ENCODE measurements at places on chromosomes 5 and 9. TPM values are rescaled to one million over a fixed set of nuclear protein-coding genes. Genes with fewer than 3 reads are reported as not detected.

- H3K4me3 ChIP-seq = no peak overlapping the region
- DNase-seq = no peak
- H3K36me3 ChIP-seq = no peaks in the 10 kb centered on the region
- H3K27ac ChIP-seq = no peak overlapping the region
Observed at GRCh38 chr5:39955156-39955555, 530.4 kb upstream of the DAB2 start.

GRCh38 chr9:119289740-119290433 is 79.3 kb downstream of the BRINP1 start:
- no peak for DNase-seq
- H3K27ac ChIP-seq = no peak overlapping the region
- H3K36me3 ChIP-seq = no peaks in the 10 kb centered on the region
- no peaks in the 10 kb centered on the region for H3K27me3 ChIP-seq
- no peak overlapping the region for H3K4me3 ChIP-seq

- H3K27ac ChIP-seq = no peak overlapping the region
- DNase-seq = no peak
- peaks cover 25% of the 10 kb centered on the region for H3K27me3 ChIP-seq
- no peaks in the 10 kb centered on the region for H3K4me1 ChIP-seq
- H3K36me3 ChIP-seq = no peaks in the 10 kb centered on the region
Observed at GRCh38 chr9:99486684-99487083, 264.6 kb downstream of the SEC61B start.

GRCh38 chr9:19464764-19465585 is 56.2 kb downstream of the ACER2 start:
- no peak overlapping the region for H3K27ac ChIP-seq
- peak; percentile 64 for DNase-seq
- peaks cover 18% of the 10 kb centered on the region for H3K4me1 ChIP-seq
- H3K4me3 ChIP-seq = peak overlapping the region; percentile 85
- peaks cover 8% of the 10 kb centered on the region for H3K27me3 ChIP-seq

DNA sequence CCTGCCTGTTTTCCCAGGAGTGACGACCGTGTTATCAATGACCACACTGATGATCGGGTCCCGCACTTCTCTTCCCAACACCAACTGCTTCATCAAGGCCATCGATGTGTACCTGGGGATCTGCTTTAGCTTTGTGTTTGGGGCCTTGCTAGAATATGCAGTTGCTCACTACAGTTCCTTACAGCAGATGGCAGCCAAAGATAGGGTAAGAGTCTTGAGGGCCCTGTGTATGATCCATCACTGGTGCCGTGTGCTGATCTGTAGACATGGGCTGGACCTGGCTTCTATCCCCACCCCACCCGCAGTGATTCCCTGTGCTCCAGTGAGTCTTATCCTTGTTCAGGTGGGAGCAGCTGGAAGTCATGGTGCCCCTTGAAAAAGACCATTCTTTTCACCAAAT is 26.0 kb downstream of the GABRP start:
- H3K36me3 ChIP-seq = no peaks in the 10 kb centered on the region
- DNase-seq = no peak
- H3K27ac ChIP-seq = no peak overlapping the region
- H3K4me1 ChIP-seq = no peaks in the 10 kb centered on the region

DNA sequence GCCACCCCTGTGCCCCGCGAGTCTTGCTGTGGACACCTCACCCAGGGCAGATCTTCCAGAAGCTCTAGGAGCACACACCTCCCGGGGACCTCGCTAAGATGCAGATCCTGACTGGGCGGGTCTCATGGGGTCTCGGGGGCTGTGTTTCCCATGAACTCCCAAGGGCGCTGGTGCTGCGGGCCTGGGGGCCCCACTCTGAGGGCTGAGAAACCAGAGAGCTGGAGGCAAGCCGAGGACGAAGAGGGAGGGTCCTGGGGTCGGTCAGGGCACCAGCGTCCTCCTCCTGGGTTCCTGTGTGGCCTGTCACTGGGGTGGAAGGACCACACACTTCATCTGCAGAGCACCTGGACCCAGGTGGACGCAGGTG is 30.2 kb downstream of the SLC6A3 start:
- no peak for DNase-seq
- H3K27me3 ChIP-seq = peaks cover 3% of the 10 kb centered on the region
- no peak overlapping the region for H3K4me3 ChIP-seq
- no peak overlapping the region for H3K27ac ChIP-seq
- H3K4me1 ChIP-seq = no peaks in the 10 kb centered on the region
- no peaks in the 10 kb centered on the region for H3K36me3 ChIP-seq

GRCh38 chr5:139845846-139846681 is 50.5 kb downstream of the PSD2 start:
- H3K36me3 ChIP-seq = no peaks in the 10 kb centered on the region
- no peak overlapping the region for H3K27ac ChIP-seq
- no peak for DNase-seq

- H3K4me1 ChIP-seq = no peaks in the 10 kb centered on the region
- H3K36me3 ChIP-seq = no peaks in the 10 kb centered on the region
- no peak for DNase-seq
- H3K27me3 ChIP-seq = no peaks in the 10 kb centered on the region
- H3K4me3 ChIP-seq = no peak overlapping the region
- H3K27ac ChIP-seq = no peak overlapping the region
Observed at GRCh38 chr9:113933671-113934070, 57.6 kb downstream of the ZNF618 start.

GRCh38 chr9:70382709-70383605 is 31.5 kb downstream of the KLF9 start:
- H3K4me1 ChIP-seq = no peaks in the 10 kb centered on the region
- peaks cover 25% of the 10 kb centered on the region for H3K36me3 ChIP-seq
- no peak for DNase-seq
- no peak overlapping the region for H3K4me3 ChIP-seq

DNA sequence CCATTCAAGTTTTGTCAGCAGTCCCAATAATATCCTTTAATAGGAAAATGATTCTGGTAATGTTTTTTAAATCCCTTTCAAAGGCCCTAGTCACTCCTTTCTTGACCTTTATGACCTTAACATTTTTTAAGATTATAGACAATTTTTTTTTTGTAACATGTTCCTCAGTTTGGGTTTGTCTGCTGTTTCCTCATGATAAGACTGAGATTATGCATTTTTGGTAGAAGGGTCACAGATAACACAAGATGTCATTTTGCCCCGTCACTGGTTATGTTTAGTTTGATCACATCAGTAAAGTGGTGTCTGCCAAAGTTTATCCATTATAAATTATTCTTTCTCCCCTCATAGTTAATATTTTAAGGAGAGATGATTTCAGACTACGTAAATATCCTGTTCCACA is 16.0 kb upstream of the PTPDC1 start:
- DNase-seq = no peak
- no peaks in the 10 kb centered on the region for H3K27me3 ChIP-seq
- H3K36me3 ChIP-seq = no peaks in the 10 kb centered on the region
- H3K27ac ChIP-seq = no peak overlapping the region
- peaks cover 5% of the 10 kb centered on the region for H3K4me1 ChIP-seq
- H3K4me3 ChIP-seq = no peak overlapping the region

- no peaks in the 10 kb centered on the region for H3K36me3 ChIP-seq
- H3K27ac ChIP-seq = no peak overlapping the region
- no peak for DNase-seq
- H3K27me3 ChIP-seq = no peaks in the 10 kb centered on the region
- H3K4me1 ChIP-seq = no peaks in the 10 kb centered on the region
Observed at GRCh38 chr9:12351293-12352044, 341.7 kb upstream of the TYRP1 start.

- no peak overlapping the region for H3K27ac ChIP-seq
- no peaks in the 10 kb centered on the region for H3K27me3 ChIP-seq
- peaks cover 22% of the 10 kb centered on the region for H3K4me1 ChIP-seq
- peaks cover 30% of the 10 kb centered on the region for H3K36me3 ChIP-seq
- no peak overlapping the region for H3K4me3 ChIP-seq
Observed at GRCh38 chr9:92100237-92100911, 14.8 kb downstream of the SPTLC1 start.

DNA sequence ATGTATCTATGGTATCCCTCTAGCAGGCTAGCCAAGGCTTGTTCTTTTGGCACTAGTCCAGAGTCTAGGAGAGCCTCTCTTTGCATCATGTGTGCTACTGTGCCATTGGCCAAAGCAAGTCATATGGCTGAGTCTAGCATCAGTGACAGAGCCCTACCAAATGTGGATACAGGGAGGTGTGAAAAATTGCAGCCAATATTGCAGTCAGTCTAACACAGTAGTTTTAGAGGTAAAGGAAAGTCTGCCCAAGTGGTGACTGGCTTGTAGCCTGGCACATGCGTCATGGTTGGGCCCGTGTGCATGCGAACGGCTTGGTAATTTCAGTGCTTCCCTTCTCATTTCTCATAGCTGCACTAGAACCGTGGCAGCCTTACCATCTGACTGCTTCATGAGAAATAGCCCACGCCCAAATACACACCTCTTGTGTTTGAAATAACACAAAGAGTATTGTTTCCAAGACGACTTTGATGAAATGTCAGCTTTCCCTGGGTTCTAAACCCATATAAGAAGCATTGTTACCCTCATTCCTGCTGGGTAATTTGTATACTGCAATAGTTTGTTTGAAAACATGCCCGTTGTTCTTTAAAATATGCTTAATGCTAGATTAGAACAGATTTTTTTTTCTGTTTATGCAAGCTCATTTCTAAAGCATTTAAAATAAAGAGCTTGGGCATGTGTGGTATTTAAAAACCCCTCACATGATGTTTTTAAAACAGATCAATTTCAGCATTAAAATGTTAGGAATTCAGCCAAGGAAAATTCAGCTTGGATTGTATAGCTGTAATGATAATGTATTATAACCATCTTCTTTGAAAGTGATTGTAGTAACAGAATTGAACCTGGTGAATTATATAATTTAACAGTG is 113.2 kb downstream of the TLE4 start:
- no peaks in the 10 kb centered on the region for H3K27me3 ChIP-seq
- no peak overlapping the region for H3K27ac ChIP-seq
- H3K36me3 ChIP-seq = peaks cover 7% of the 10 kb centered on the region
- no peak overlapping the region for H3K4me3 ChIP-seq

GRCh38 chr5:113337515-113338415 is 97.0 kb downstream of the TSSK1B start:
- peaks cover 6% of the 10 kb centered on the region for H3K4me1 ChIP-seq
- H3K4me3 ChIP-seq = no peak overlapping the region
- DNase-seq = no peak
- H3K36me3 ChIP-seq = no peaks in the 10 kb centered on the region
- no peak overlapping the region for H3K27ac ChIP-seq
- H3K27me3 ChIP-seq = peaks cover 8% of the 10 kb centered on the region

- no peak overlapping the region for H3K4me3 ChIP-seq
- H3K27me3 ChIP-seq = no peaks in the 10 kb centered on the region
- no peak overlapping the region for H3K27ac ChIP-seq
- DNase-seq = no peak
Observed at GRCh38 chr5:164132358-164132757, 626.9 kb downstream of the MAT2B start.

GRCh38 chr5:174281855-174282254 is 236.3 kb downstream of the NSG2 start:
- no peak overlapping the region for H3K4me3 ChIP-seq
- no peaks in the 10 kb centered on the region for H3K4me1 ChIP-seq
- no peak overlapping the region for H3K27ac ChIP-seq

DNA sequence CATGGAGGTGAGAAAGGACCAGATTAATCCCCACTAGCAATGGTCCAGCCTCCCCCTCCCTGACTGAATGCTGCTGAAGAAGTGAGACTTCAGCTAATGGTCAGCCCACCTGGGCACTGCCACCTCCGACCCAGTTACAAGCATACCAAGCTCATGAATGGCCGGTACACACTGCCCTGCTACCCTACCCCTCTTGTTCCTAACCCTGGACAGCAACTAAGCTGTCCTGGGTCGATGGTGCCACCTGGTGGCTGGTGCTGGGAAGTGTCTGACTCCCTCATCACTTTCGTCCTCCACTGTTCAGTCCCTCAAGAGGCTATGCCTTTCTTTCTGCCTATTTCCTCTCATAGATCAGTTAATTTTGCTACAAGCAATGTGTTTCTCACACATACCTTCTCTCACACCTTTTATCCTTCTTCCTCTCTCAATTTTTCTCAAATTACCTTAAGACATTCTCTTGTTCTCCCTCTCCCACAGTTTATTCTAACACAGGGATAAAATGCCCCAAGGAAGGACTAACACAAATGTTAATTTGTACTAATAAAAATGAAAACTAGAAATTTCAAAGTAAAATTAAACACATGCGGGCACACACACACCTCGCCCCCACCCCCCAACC is 42.4 kb downstream of the PAX5 start:
- H3K4me1 ChIP-seq = no peaks in the 10 kb centered on the region
- DNase-seq = no peak
- no peak overlapping the region for H3K27ac ChIP-seq
- H3K36me3 ChIP-seq = peaks cover 2% of the 10 kb centered on the region
- H3K27me3 ChIP-seq = peaks cover 40% of the 10 kb centered on the region

DNA sequence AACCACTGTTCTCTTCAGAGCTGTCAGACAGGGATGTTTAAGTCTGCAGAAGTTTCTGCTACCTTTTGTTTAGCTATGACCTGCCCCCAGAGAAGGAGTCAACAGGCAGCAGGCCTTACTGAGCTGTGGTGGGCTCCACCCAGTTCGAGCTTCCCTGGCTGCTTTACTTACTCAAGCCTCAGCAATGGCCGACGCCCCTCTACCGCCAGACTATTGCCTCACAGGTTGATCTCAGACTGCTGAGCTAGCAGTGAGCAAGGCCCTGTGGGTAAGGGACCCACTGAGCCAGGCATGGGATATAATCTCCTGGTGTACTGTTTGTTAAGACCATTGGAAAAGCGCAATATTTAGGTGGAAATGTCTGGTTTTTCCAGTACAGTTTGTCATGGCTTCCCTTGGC is 229.6 kb downstream of the TMEM167A start:
- no peaks in the 10 kb centered on the region for H3K4me1 ChIP-seq
- H3K4me3 ChIP-seq = no peak overlapping the region
- no peak for DNase-seq
- peaks cover 2% of the 10 kb centered on the region for H3K27me3 ChIP-seq

- H3K4me3 ChIP-seq = no peak overlapping the region
- H3K27ac ChIP-seq = no peak overlapping the region
- no peak for DNase-seq
- H3K4me1 ChIP-seq = peaks cover 22% of the 10 kb centered on the region
Observed at GRCh38 chr9:120583958-120584369, 4.0 kb upstream of the CDK5RAP2 start.

- H3K4me1 ChIP-seq = no peaks in the 10 kb centered on the region
- H3K4me3 ChIP-seq = no peak overlapping the region
- peaks cover 3% of the 10 kb centered on the region for H3K36me3 ChIP-seq
- no peak for DNase-seq
- H3K27ac ChIP-seq = no peak overlapping the region
- H3K27me3 ChIP-seq = peaks cover 11% of the 10 kb centered on the region
Observed at GRCh38 chr9:137176302-137177182, 4.7 kb upstream of the TMEM210 start.

DEPDC1B gene
- total RNA-seq = 21.2 TPM

DIRAS2 gene
- total RNA-seq = not detected

CCNO gene
- total RNA-seq = 0.10 TPM

YIPF5 gene
- total RNA-seq = 34.2 TPM

PCDHA9 gene
- total RNA-seq = not detected

RFESD gene
- 3.0 TPM for total RNA-seq

CDC20B gene
- total RNA-seq = not detected

CFAP157 gene
- 0.20 TPM for total RNA-seq

PCDHAC2 gene
- total RNA-seq = not detected

FAM221B gene
- total RNA-seq = not detected

TAF9 gene
- total RNA-seq = 60.0 TPM
